ENCODE measurements at places on chromosomes 12 and 14. TPM values are rescaled to one million over a fixed set of nuclear protein-coding genes. Genes with fewer than 3 reads are reported as not detected.

GRCh38 chr14:101134851-101135433 lies 231.4 kb upstream of the RTL1 start:
- no peak overlapping the region for H3K4me3 ChIP-seq
- no peaks in the 10 kb centered on the region for H3K27me3 ChIP-seq
- no peaks in the 10 kb centered on the region for H3K36me3 ChIP-seq
- no peak overlapping the region for H3K27ac ChIP-seq
- H3K4me1 ChIP-seq: no peaks in the 10 kb centered on the region
- DNase-seq: no peak

GRCh38 chr14:50943943-50944646 lies at the start of gene PYGL:
Gene PYGL, minus strand, starts transcription at chr14:50944483. Its CDS starts 80 bp downstream, at chr14:50944403.
- no peaks in the 10 kb centered on the region for H3K4me1 ChIP-seq
- H3K27me3 ChIP-seq: no peaks in the 10 kb centered on the region
- H3K27ac ChIP-seq: peak within 1 kb of the TSS; percentile 68
- no peaks in the 10 kb centered on the region for H3K36me3 ChIP-seq
- H3K4me3 ChIP-seq: peak within 1 kb of the TSS; percentile 67
- DNase-seq: peak; percentile 20

DNA sequence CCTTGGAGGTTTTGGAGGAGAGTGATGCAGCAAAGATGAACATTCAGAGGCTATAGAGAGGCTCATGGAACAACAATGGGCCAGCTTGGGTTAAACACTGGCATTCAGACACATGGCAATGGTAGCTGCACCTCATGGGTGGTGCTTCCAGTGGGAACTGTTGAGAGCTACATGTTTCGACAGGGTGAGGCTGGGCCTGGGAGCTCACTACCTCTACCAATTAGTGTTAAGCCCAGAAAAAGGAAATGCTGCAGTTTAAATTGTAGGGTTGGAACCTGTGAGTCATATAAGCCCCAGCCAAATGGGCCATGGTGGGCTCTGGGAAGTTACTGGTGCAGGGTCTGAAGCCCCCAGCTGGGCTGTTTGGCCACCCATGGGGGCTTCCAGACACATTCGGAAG lies 279.7 kb downstream of the ZFP36L1 start:
- no peak for DNase-seq
- H3K36me3 ChIP-seq: no peaks in the 10 kb centered on the region
- no peaks in the 10 kb centered on the region for H3K27me3 ChIP-seq

Gene NUP107
- 58.6 TPM for total RNA-seq
